ENCODE measurements at places on chromosomes 3 and 15.

GRCh38 chr15:51303462-51303980 is 34.9 kb downstream of the CYP19A1 start:
- DNase-seq: no peak

DNA sequence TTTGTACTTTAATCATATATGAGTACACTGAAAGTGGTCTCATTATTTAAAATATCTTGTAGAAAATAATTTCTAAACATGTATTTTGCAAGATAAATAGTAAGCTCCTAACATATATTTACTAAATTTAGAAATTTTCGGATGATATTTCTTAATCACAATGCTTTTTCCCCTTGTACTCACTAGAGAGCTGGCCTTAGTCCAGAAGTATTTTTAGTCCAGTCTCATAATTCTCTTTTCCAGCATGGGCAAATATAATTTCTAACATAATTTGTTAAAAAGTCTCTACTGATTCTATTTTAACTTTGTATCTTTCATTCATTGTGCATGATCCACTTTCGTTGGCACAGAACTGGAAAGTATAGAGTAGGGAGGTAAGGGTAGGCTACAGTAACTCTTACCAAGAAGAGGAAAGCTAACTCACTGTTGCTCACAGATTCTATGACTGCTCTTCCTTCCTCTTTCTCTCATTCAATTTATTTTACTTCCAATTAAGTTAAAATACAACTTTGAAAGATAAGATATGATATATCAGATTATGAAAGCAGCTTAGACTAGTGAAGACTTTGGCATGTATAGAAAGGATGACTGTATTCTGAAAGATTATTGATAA is 39.3 kb downstream of the FGF7 start:
- no peak for DNase-seq

DNA sequence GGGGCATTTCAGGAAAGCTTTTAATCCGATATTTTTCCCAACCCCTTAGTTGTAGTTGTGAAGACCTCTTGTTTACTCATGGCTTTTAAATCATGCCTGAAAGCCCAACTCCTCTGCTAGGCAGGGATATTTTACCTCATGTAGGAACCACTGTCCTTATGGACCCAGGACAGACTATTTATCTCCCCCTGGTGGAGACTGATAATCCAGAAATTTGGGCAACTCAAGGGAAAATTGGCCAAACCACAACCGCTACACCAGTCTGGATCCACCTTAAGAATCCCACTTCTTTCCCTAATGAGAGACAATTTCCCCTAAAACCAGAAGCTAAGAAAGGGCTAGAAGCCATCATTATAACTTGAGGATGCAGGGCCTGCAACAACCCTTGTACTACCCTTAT is 248.1 kb upstream of the STAC start:
- no peak for DNase-seq

- no peak for DNase-seq
Measured at GRCh38 chr3:185680231-185680630, 94.1 kb downstream of the SENP2 start.

GRCh38 chr3:16142350-16143025 is 32.0 kb upstream of the GALNT15 start:
- no peak for DNase-seq

DNA sequence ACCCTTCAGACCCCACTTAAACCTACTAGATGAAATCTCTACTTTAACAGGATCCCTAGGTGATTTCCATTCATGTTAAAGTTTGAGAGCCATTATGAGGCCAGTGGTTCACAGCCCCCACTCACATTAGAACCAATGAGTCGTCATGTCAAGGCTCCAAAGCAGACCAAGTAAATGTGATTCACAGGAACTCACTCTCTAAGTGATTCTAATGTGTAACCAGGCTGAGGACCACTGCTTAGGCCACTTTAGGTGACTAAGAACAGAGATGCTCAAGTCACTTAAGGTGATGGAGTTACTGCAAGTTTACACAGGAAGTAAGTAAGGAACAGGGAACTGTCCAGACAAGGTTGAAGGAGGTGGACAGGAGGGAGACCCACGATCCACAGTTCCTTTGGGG is 7.7 kb downstream of the GALNT15 start:
- no peak for DNase-seq

DNA sequence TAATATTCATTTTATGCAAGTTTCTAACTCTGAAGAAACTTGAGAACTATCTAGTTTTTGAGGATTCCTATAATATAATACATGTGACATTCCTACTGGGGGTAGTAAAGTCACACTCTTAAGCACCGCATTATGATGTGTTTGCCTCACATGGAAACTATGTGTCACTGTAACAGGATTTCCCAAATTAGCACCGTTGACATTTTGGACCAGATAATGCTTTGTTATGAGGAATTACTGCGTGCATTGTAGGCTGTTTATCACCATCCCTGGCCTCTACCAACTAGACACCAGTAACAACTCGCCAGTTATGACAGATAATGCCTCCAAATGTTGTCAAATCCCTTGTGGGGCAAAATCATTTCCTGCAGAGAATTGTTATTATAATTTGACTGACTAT is 267.8 kb downstream of the RAP2B start:
- DNase-seq: no peak

- DNase-seq: no peak
Measured at GRCh38 chr3:8550611-8551010, 49.0 kb downstream of the LMCD1 start.

DNA sequence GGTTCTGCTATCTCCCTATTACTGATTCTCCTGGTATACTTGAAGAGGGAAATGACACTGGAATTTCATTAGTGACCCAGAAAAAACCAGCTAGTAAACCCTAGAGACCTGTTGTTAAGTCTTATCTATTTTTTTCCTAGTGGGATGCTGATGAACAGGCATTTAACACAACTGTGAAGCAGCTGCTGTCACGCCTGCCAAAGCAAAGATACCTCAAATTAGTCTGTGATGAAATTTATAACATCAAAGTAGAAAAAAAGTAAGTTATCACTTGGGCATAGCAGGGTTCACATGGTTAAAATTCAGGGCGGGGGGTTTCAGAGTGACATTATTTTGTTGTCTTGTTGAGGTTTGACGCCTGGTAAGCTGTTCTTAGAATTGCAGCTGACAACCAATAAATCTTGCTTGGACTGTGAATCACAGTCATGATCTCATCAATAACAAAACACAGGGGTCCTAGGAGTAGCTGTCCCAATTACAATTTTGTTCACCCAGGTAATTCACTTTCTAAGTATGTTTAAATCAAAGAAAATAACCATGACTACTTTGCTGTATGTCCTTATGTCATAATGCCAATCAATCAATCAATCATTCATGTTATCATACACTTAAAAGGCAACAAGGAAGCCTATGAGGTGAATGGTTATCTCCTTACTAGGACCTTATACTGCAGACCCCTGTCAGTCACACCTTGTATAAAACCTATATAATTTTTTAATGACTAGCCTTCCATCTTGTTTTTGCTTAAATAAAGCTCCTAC is 4.6 kb downstream of the SRP14 start:
- DNase-seq: no peak

DNA sequence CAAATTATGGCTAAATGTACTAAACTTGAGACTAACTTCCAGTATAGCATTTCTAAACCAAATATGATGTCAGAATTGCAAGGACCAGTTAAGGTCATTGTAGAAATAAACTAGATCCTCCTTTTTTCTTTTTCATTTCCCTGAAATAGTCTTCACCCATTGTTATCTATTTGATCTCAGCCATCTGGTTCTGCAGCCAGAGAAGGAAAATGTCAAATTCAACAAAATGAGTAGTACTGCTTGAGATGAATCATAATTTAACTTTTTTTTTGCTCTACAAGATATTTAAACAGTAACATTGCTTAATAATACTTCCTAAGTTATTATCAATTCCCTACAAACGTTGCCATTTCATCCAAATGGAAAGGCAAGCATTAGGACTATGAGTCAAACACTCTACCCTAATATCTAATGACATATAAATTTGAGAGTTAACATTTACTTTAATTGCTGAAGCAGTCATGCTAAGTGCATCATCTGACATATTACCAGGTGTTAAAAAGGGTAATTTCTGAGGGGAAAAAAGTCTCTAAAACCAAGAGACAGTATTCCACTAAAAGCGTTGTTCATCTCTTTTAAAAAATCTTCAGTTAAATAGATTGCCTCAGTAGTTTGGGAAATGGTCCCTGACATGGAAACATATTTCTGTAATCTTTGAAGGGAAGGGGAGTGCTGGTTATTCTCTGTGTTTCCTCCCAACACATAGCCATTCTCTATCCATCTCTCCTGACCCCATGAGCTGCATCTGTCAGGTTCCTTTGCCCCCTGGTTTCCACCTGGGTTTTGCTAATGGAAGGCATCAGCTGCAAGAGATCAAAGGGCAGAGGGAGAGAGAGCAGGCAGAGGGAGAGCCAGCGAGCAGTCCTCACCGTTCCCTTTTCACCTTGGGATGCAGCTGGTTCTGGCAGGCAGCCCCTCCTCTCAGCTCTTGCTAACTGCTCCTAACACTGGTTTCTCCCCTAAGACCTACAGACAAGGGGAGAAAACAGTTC is 138.5 kb downstream of the ARPP21 start:
- DNase-seq: no peak

GRCh38 chr3:143171141-143171980 is 51.8 kb downstream of the CHST2 start:
- DNase-seq: no peak

DNA sequence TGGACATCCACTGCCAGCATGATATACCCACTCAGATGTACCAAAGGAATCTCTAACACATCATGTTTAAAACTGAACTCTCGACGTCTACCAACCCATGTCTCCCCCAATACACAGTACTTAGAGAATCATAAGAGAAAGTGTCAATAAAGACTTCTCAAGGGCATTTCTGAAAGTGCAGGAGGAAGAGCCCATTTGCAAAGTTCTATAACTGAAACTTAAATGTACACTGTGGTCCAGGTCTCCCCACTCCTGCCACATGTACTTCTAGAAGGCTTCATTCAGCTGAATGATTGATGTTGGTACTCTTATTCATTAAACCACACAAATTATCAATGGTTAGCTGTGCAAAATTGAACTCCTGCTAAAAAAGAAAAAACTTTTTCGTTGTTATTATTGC is 31.8 kb downstream of the HERC1 start:
- DNase-seq: no peak

- no peak for DNase-seq
Measured at GRCh38 chr3:48747706-48748105, 30.7 kb upstream of the IP6K2 start.

DNA sequence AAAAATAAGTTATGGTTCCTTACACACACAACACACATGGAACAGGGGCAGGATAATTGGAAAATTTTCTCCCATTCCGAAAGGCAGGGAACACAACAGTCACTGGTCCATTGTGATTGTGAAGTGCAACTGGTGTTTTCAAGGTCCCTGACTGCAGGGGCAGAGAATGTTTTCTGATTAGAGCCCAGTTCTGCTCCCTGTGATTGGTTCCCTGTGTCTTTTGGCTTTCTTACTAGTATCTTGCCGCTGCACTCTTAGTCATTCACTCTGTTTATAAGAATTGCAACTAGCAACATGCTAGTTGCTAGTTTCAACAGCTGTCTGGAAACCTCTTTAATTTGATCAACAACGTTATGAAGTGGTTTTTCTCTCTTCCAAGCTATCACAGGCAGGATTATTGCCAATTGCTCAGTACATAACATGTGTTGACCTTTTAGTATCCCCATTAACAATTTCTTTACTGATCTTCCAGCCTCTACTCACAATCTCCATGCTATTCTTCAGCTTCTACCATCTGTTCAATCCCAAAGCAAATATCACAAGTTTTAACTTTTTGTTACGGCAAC is 177.5 kb downstream of the EPHA6 start:
- DNase-seq: no peak

DNA sequence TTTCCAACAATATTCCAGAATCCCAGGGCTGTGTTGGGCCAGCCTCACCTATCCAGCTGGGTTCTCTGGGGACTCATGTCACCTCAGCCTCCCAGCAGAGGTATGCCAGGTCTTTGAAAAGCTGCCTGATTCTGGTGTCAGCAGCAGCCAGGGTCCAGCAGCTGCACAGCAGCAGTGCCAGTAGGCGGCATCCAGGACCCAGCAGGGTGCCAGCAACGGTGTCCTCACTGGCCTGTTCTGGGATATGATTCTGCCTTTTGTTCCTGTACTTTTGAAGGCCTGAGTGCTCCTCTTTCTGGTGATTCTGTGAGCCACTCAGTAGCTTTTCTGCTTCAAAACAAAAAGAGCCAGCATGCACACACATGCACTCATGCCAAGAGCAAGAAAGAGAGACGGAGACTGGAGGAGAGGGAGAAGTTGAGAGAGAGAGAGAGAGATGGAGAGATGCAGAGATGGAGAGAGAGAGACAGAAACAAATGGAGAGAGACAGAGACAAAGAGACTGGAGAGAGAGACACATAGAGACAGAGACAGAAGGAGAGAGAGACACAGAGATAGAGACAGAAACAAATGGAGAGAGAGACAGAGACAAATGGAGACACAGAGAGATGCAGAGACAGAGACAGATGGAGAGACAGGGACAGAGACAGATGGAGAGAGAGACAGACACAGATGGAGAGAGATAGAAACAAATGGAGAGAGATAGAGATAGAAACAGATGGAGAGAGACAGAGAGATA is 205.7 kb downstream of the UACA start:
- no peak for DNase-seq

DNA sequence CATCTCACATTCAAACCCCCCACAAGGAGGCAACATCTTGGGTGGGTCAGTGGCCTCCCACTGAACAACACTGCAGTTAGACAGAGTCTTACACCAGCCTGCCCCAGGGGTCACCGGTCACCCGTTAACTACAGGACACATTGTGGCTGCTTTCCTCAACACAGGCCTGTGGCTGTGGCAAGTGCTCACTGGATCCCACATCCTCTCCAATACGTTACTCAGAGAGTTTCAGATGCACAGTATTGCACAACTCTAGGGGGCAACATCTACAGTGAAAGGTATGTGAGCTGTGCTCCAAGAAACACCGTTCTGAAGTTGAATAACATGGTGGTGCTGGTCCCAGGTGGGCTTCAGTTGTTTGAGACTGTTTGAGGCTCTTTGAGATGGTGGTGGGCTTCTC is 41.0 kb downstream of the CTDSPL start:
- DNase-seq: no peak

GRCh38 chr3:194769020-194769643 is 83.4 kb downstream of the FAM43A start:
- DNase-seq: peak; percentile 89

- DNase-seq: no peak
Measured at GRCh38 chr15:73716417-73716816, 32.2 kb downstream of the CD276 start.

GRCh38 chr15:25797936-25798901 is 64.9 kb downstream of the ATP10A start:
- DNase-seq: no peak

GRCh38 chr3:151156618-151157216 is 46.3 kb downstream of the GPR171 start:
- DNase-seq: peak; percentile 53

GRCh38 chr15:52111517-52112202 is 915 bp downstream of the BCL2L10 start:
- DNase-seq: no peak

GRCh38 chr3:195065142-195065863 is 205.7 kb downstream of the XXYLT1 start:
- no peak for DNase-seq

DNA sequence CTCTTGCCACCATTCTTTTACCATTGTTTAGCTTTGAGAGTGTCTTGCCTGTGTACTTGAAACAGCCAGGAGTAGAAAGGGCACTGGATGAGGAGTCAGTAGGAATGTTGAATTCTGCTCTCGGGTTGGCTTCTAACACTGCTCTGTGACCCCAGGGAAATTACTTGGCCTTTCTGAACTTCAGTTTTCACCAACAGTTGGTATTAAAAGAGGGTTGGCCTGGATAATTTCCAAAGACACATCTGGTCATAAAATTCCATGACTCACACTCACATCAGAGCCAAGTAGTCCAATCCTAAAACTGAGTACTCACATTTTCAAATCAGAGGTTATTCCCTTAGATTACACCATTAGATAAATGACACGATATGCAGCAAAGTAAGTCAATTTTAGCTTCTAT is 141.6 kb downstream of the ECT2 start:
- no peak for DNase-seq
